ENCODE measurements at places on chromosomes 3 and 15.
A peak's percentile ranks its signal among the peaks of the same experiment; 100 is the strongest.

DNA sequence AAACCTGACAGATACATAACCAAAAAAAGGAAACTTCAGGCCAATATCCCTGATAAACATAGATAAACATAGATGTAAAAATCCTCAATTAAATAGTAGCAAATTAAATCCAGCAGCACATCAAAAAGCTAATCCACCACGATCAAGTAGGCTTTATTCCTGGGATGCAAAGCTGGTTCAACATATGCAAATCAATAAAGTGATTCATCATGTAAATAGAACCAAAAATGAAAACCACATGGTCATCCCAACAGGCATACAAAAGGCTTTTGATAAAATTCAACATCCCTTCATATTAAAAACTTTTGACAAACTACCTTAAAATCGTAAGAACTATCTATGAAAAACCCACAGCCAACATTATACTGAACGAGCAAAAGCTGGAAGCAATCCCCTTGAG, 882.2 kb downstream of the NTRK3 start:
- DNase-seq = no peak

GRCh38 chr3:149605902-149606301, 51.9 kb downstream of the WWTR1 start:
- no peak for DNase-seq

- no peak for DNase-seq
These were observed 317.4 kb downstream of the C3orf38 start for GRCh38 chr3:88467191-88467590.

- DNase-seq = no peak
These were observed 175.0 kb upstream of the PFN2 start for GRCh38 chr3:150145659-150146058.

DNA sequence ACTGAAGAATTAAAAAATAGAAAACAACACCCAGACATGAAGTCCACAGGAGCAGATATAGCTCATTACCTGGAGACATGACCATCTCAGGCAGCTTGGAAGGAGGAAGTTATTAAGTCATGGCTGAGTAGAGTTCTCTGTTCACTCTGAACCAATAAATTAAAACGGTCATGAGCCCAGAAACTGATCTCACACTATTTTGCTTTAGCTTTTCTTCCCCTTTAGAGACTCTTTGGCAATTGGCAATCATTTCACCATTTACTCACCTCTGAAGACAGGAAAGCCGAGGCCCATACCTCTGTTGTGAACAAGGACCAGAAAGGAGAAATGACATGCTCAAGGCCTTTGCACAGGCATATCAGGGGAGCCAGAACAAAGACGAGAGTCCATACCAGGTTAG, 26.6 kb downstream of the CLDN18 start:
- no peak for DNase-seq

- DNase-seq = no peak
These were observed 5.3 kb downstream of the EIF5A2 start for GRCh38 chr3:170903123-170903522.

DNA sequence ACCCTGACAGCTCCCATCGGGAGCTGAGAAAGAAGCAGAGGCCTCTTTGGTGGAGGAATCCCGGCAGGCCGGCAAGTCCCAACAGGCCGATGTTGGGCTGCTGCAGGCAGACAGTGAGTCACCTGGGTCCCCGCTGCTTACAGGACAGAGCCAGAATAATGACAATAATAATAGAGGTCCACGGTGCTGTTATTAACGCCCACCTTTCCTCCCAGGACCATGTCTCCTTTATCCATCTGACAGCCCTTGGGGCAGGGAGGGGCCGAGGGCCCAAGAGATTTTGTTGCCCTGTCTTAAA, 29.3 kb upstream of the MAGEF1 start:
- DNase-seq = no peak

DNA sequence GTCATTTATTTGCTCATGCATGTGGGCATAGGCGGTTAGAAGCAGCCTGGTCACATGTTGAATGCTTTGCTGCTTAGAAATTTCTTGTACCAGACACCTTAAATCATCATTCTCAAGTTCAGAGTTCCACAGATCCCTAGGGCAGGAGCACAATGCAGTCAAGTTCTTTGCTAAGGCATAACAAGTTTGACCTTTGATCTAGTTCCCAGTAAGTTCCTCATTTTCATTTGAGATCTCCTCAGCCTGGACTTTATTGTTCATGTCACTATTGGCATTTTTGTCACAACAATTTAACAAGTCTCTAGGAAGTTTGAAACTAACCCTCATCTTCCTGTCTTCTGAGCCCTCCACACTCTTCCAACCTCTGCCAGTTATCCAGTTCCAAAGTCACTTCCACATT, 22.8 kb downstream of the HGD start:
- DNase-seq = no peak

- no peak for DNase-seq
These were observed 41.9 kb upstream of the SLC6A1 start for GRCh38 chr3:10950476-10951294.

DNA sequence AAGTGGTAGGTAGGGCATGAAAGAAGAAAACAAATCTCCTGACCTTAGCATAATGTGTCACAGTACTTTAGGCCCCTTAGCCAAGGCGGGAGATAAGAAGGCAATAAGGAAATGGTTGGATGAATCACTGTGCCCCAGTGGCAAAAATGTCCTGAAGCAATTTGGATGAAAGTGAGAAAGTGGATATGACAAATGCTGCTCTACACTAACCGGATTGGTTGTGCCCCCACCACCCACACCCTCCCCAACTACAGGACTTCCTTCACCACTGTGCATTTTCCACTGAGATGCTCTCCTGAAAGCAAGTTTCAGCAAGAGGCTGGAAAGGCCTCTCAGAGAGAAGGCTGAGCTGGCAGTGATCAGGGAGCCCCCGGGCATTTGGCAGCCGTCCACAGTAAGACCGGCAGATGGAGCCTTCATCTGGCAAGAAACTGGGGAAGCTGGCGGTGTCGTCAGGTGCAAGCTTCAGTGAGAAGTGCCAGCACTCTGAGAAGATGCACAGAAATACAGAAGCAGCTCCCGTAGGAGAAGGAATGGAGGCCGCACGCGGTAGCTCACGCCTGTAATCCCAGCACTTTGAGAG, 63.8 kb downstream of the ATP1B3 start:
- DNase-seq = peak; percentile 12

DNA sequence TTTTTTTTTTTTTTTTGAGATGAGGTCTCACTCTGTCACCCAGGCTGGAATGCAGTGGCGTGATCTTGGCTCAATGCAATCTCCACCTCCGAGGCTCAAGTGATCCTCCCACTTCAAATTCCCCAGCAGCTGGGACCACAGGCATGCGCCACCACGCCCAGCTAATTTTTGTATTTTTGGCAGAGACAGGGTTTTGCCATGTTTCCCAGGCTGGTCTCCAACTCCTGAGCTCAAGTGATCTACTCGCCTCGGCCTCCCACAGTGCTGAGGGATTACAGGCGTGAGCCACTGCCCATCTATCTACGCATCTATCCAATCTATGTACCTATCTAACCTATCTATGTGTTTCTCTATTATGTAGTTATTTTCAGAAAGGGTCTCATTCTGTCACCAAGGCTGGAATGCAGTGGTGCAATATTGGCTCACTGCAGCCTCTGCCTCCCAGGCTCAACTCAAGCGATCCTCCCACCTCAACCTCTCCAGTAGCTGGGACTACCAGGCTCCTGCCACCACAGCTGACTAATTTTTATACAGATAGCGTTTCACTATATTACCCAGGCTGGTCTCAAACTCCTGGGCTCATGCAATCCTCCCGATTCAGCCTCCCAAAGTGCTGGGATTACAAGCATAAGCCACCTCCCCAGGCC, 20.2 kb upstream of the GPX1 start:
- no peak for DNase-seq

GRCh38 chr3:184005941-184006507, 11.7 kb downstream of the ABCC5 start:
- no peak for DNase-seq

DNA sequence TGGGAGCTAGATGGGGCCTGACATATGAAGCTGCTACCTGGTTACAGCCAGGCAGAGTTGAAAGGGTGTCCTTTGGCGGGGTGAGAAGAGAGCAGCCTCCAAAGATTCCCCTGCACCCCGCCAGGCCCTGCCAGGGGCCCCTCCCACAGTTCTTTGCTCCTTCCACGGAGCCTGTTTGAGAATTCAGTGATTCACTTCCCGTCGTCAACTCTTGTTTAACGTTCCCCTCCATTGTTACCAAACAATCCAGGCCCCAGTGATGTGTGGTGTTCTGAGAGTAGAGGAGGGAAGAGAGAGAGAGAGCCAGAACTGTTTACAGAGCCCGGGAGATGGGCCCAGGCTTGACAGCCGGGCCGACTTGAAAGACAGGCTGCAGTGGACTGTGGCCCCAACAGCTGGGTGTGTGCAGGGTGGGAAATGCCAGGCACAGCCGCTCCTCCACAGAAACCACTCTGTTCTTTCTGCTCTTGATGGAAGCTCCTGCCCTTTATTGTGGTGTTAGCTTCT, 81.5 kb downstream of the SMAD3 start:
- DNase-seq = peak; percentile 16

DNA sequence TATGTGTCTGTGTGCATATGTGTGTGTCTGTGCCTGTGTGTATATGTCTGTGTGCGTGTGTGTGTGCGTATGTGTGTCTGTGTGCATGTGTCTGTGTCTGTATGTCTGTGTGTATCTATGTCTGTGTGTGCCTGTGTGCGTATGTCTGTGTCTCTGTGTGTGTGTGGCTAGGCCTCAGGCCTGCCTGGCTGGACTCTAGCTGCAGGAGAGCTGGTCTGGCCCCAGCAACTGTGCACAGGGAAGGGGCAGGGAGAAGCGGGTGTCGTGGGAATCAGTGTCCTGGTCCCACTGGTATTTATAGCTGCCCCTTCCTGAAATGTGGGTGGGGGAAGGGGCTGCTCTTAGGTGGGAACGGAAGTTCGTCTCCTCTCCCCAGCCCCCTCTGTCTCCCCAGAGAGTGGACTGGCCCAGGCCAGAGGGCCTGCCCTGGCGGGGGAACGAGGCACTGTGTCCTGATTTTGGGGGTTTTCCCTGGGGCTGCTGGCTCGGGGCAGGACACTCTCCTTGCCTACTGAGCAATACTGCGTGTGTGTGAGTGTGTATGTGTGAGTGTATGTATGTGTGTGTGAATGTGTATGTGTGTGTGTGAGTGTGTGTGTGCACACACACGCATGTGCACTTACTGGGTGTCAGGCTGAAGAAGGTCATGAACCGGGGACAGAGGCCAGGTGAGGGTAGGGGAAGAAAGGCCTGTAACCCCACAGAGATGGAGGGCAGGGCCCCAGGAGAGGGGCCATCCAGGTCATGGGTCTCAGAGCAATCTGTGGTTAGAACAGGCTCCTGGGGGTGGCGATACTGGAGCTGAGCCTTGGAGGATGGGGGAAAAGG, 6.6 kb downstream of the CSPG4 start:
- no peak for DNase-seq

DNA sequence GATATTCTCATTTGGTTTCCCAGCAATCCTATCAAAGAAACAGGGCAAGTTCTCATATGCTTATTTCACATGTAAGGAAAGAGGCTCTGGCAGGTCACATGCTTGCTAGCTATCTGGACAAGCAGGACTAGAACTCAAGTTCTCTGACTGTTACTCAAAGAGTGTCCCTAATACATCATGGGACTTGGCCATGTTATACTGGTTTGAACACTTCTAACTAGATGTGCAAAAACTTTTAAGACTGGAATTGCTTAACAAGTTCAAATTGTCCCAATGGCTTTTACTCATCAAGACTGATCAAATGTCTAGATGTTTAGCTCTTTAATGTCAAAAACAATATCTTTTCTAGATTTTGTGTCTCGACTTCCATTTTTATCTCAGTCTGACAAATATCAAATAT, 6.8 kb downstream of the GATM start:
- no peak for DNase-seq

DNA sequence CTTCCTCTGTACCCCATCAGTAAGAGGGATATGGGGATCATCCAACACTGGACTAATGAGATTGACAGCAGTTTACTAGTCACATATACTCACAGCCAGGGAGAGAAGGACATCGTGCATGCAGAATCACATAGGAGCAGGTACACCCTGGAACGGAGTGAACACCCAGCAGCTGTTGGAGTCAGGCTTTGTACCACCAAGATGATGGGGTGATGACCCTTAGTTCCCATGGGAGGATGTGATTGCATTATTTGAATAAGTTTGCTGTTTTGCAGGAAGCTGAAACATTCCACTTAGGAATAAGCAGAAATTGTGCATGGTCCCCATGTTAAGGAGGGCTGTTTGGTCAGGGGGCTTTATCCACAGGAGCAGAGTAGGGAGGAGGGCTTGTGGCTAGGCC, 482.7 kb upstream of the PDZRN3 start:
- DNase-seq = no peak

DNA sequence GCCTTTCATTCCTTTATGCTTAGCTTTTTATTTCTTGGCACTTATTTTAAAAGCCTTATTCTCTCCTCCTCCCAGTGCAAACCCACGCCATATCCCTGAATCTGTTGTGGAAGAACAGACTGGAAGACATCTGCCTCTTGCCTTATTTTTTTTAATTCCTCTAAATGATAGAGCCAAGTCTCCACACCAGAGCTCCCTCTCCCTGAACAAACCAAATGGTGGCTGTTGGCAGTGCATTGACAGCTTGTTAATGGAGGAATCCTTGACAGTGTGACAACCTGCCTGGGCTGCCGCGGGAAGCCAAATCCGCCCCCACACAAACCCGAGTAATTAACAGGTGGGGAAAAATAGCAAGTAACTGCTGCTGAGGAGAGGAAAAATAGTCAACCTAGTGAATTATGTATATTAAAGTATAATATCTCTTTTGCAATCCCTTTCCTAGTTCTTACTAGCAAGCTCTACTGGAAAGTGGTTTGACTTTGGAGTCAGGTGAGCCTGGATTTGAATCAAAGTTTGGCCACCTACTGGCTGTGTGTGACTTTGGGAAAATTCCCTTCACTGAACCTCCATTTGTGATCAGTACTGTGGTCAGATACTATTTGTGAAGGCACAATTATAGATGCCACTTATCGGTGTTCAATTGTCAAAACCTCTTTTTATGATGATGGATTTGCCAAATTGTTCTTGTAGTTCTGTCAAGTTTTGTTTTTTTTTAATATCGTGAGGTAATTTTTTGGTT, 589.6 kb downstream of the PDCD6IP start:
- no peak for DNase-seq

GRCh38 chr3:16064642-16065414, 109.7 kb upstream of the GALNT15 start:
- no peak for DNase-seq

GRCh38 chr3:159831466-159831865, 157.2 kb upstream of the IL12A start:
- no peak for DNase-seq

GRCh38 chr15:85329561-85330422, 50.6 kb upstream of the AKAP13 start:
- DNase-seq = no peak

- peak; percentile 32 for DNase-seq
These were observed at the start of gene CACNA2D2 for GRCh38 chr3:50503504-50504342. Gene CACNA2D2, minus strand, starts transcription at chr3:50503634. Its CDS starts 211 bp downstream, at chr3:50503423.

- DNase-seq = peak; percentile 70
These were observed 127.8 kb downstream of the HCN4 start for GRCh38 chr15:73240866-73241499.

GRCh38 chr15:72284781-72285180, 12.4 kb upstream of the PARP6 start:
- no peak for DNase-seq

- DNase-seq = no peak
These were observed 14.8 kb downstream of the FYCO1 start for GRCh38 chr3:45980819-45981218.

- no peak for DNase-seq
These were observed 7.2 kb upstream of the ZNF148 start for GRCh38 chr3:125382298-125382697.
